Kidney epithelial cell (primary cell): ENCODE measurements at places on chromosomes 1 and 21. TPM values are rescaled to one million over a fixed set of nuclear protein-coding genes. Genes with fewer than 3 reads are reported as not detected.

MX2 gene
- 1.2 and 1.4 TPM in 2 replicates for total RNA-seq

CFHR4 gene
- not detected in 2 replicates for total RNA-seq

FCN3 gene
- total RNA-seq, result 0.14 TPM in 1 of 2 replicates, not detected in the other

LAMC2 gene
- total RNA-seq, result 1,180 and 1,184 TPM in 2 replicates

SPRR1A gene
- not detected in 2 replicates for total RNA-seq

TLCD4 gene
- total RNA-seq, result 3.0 and 4.0 TPM in 2 replicates

HOOK1 gene
- total RNA-seq, result 8.9 and 10.9 TPM in 2 replicates

HAO2 gene
- total RNA-seq, result not detected in 2 replicates

ZSWIM5 gene
- total RNA-seq, result 0.62 and 0.84 TPM in 2 replicates

IVL gene
- 1.2 and 2.3 TPM in 2 replicates for total RNA-seq

PGBD5 gene
- total RNA-seq, result 54.0 and 70.7 TPM in 2 replicates

DONSON gene
- 6.8 and 9.1 TPM in 2 replicates for total RNA-seq

TEX38 gene
- total RNA-seq, result not detected in 2 replicates

GJC2 gene
- 0.21 and 0.38 TPM in 2 replicates for total RNA-seq

MPL gene
- total RNA-seq, result not detected in 2 replicates

FCRL2 gene
- not detected in 2 replicates for total RNA-seq

RYR2 gene
- not detected in 2 replicates for total RNA-seq

CXADR gene
- total RNA-seq, result 40.4 and 40.5 TPM in 2 replicates

PPIAL4G gene
- not detected in 2 replicates for total RNA-seq

TPM3 gene
- total RNA-seq, result 434 and 529 TPM in 2 replicates

LPAR3 gene
- total RNA-seq, result 0.55 and 0.58 TPM in 2 replicates

CASQ2 gene
- total RNA-seq, result not detected in 2 replicates

CCNL2 gene
- total RNA-seq, result 134 and 136 TPM in 2 replicates

HSPA6 gene
- total RNA-seq, result 0.84 TPM in 1 of 2 replicates, not detected in the other

HNRNPCL2 gene
- total RNA-seq, result not detected in 2 replicates

ARHGEF16 gene
- total RNA-seq, result 31.5 and 33.0 TPM in 2 replicates

BCL2L15 gene
- under 0.01 and 0.04 TPM in 2 replicates for total RNA-seq

COL24A1 gene
- 0.07 and 0.21 TPM in 2 replicates for total RNA-seq

CLDN19 gene
- total RNA-seq, result 0.08 and 2.5 TPM in 2 replicates

MIXL1 gene
- total RNA-seq, result 0.41 and 0.67 TPM in 2 replicates

TRIM67 gene
- 0.14 and 0.63 TPM in 2 replicates for total RNA-seq

SERTAD4 gene
- total RNA-seq, result 10.6 and 11.4 TPM in 2 replicates

TSTD1 gene
- total RNA-seq, result 112 and 116 TPM in 2 replicates

CYP4A22 gene
- total RNA-seq, result not detected in 2 replicates

DNAI4 gene
- total RNA-seq, result 2.7 and 4.5 TPM in 2 replicates

NUP133 gene
- total RNA-seq, result 28.6 and 52.5 TPM in 2 replicates

LCE1D gene
- total RNA-seq, result not detected in 2 replicates

RNF186 gene
- total RNA-seq, result not detected in 2 replicates

DLGAP3 gene
- total RNA-seq, result 0.75 and 0.82 TPM in 2 replicates

S100A9 gene
- 35.3 and 55.9 TPM in 2 replicates for total RNA-seq

MDM4 gene
- total RNA-seq, result 21.0 and 27.7 TPM in 2 replicates

C8A gene
- total RNA-seq, result not detected in 2 replicates

GSTM5 gene
- not detected in 2 replicates for total RNA-seq

MEX3A gene
- 34.5 and 34.6 TPM in 2 replicates for total RNA-seq

TCHHL1 gene
- not detected in 2 replicates for total RNA-seq

KAZN gene
- total RNA-seq, result 2.8 and 6.4 TPM in 2 replicates

SRM gene
- total RNA-seq, result 75.0 and 75.4 TPM in 2 replicates

NPR1 gene
- total RNA-seq, result 2.0 and 2.1 TPM in 2 replicates

HIVEP3 gene
- total RNA-seq, result 5.8 and 7.3 TPM in 2 replicates

GFI1 gene
- 0.21 and 1.3 TPM in 2 replicates for total RNA-seq

MYOM3 gene
- 7.9 and 8.1 TPM in 2 replicates for total RNA-seq

SPRR3 gene
- total RNA-seq, result 1.1 TPM in 1 of 2 replicates, not detected in the other

ERICH3 gene
- total RNA-seq, result not detected in 2 replicates

NMNAT2 gene
- 0.27 and 1.0 TPM in 2 replicates for total RNA-seq

NOL9 gene
- 30.3 and 32.5 TPM in 2 replicates for total RNA-seq

FAM43B gene
- 0.13 and 0.34 TPM in 2 replicates for total RNA-seq

PEAR1 gene
- total RNA-seq, result 10.3 and 17.1 TPM in 2 replicates
